ENCODE measurements at places on chromosomes 1 and 21.

GRCh38 chr1:203744075-203744972 is 20.7 kb upstream of the LAX1 start:
- DNase-seq, result no peak

- DNase-seq, result no peak
Measured at GRCh38 chr1:213689260-213689659, 298.5 kb upstream of the PROX1 start.

DNA sequence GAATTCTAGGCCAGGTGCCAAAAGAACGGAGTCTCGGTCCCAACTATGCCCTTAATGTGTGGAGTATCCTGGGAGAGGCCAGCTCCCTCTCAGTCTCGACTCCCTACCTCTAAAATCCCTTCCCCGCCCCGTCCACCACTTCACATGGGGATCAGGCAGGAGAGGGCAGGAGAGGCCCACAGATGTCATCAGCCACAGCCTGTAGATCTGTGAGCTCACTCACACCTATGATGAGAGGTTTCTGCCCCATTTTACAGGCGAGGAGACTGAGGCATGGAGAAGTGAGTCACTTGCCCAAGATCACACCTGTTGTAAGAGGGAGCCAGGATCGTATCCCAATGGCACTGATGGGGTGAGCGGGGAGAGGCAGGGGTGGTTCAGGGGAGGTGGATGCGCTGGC is 20.4 kb upstream of the EPHA8 start:
- DNase-seq, result no peak

DNA sequence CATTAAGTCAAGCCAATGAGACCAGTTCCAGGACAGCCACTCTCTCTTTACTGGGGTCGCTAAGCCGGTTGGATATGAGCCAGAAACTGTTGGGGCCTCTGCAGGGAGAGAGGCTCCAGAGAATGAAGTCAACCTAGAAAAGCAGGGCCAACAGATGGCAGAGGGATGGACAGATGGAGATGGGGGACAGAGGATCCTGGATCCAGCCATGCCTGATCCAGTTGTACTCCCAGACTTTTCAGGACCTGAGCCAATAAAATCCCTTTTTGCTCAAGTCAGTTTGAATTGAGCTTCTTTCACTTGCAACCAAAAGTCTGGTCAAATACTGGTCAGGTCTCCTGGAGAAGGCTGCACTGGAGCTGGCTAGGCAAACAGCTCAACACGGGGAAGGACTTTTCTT is 2.2 kb downstream of the DHCR24 start:
- no peak for DNase-seq

DNA sequence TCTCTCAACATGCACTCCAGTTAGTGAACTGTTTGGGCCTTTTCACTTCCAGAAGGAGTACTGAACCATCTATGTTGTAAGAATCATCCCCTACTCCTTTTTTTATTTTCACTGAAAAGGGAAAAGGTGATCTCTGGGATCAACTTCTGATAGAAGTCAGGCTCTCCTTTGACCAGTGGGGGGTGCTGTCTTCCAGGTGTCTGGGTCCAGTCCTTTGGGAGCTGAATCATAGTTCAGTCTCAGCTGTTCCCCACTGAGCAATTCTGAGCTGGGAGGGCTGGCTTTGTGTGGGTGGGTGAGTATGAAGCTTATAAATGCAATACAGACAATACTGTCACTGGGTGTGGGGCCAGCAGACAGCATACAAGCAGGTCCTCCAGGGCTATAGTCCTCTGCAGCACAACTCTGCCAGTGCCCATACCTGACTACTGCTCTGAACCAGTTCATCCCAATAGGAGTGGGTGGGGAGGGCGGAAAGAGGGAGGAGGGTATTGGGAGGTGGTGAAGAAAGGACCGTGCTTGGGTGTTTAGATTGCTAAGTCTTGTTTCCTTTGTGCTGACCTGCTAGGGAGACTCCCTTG is 12.5 kb upstream of the SARS1 start:
- DNase-seq, result no peak

GRCh38 chr1:23168445-23169194 is at the start of gene LUZP1:
LUZP1 (minus strand) TSS chr1:23168856.
- DNase-seq, result peak; percentile 70

DNA sequence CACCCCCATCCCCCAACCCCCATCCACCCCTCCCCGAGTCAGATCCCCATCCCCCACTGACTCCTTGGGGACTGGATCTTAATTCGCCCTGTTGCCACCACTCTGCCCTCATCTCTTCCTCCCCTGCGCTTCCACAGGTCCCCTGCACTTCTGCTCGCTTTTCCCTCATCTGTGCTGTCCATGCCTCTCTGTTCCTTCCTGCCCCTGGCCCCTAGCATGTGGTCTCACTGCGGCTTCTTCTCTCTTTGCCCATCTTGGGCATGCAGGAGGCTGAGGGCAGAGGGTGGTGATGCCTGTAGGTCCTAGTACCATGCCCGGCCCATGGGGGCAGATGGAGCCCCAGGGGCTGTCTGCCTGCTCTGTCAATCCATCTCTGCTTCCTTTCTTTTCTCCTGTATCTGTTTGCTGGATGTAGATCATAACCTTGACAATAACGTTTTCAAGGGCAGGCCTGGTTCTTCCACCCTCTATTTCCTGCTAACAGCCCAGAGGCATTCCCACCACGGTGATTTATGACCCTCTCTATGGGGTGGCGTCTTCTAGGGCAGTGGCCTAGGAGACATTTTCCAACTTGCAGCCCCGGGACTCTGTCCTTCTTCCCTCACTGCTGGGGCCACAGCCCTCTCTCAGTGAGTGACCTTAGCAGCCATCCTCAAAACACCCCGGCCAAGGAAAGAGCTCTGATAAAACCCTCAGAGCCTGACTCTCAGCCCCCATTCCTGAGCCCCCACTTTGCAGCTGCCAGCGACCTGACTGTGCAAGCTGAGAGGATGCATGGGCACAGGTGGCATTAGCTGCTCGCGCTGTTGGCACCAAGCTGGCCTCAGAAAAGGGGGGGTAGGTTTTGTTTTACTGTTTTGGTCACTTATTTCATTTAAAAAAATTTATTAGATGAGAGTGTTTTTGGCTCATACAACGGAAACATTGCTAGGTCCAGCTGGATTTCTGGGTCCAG is 33.9 kb downstream of the TMEM51 start:
- no peak for DNase-seq

DNA sequence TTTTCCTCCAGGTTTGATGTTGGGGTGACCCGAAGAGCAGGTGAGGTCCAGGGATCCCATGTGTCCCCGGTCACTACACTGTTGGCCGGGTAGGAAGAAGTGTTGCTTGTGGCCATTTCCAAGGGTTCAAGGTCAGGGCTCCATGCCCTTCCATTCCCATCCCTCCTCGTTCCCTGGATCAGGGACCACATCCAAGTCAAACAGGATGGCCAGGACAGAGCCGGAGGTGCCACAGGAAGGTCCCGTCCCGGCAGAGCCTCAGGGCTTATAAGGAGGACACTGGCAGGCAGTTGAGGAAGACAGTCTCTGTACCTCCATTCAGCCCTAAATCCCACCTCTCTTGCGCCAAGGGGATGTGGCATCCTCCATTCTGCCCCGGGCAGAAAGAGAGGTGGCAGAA is 22.0 kb upstream of the FAM131C start:
- DNase-seq, result no peak

DNA sequence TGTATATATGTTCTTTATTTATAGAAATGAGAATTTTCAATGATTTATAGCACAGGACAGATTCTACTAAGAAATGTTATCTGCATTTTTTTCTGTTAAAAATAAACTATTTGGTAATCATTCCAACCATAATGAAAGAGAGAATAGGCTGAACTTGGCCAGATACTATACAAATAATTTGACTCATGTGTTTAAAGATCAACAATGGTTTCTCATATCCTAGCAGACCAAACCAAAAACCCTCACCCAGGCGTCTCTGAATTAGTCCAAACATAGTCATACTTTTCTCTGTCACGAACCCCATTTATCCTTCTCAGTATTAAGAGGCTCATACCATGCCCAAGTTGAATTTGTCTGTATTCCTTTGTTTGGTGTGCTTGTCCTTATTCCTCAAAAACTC is 40.3 kb downstream of the RPE65 start:
- no peak for DNase-seq

- no peak for DNase-seq
Measured at GRCh38 chr1:219160967-219161366, 12.7 kb upstream of the LYPLAL1 start.

- DNase-seq, result no peak
Measured at GRCh38 chr21:43376478-43376882, 50.5 kb downstream of the SIK1 start.

GRCh38 chr1:198024336-198024735 is 107.2 kb downstream of the LHX9 start:
- DNase-seq, result no peak

DNA sequence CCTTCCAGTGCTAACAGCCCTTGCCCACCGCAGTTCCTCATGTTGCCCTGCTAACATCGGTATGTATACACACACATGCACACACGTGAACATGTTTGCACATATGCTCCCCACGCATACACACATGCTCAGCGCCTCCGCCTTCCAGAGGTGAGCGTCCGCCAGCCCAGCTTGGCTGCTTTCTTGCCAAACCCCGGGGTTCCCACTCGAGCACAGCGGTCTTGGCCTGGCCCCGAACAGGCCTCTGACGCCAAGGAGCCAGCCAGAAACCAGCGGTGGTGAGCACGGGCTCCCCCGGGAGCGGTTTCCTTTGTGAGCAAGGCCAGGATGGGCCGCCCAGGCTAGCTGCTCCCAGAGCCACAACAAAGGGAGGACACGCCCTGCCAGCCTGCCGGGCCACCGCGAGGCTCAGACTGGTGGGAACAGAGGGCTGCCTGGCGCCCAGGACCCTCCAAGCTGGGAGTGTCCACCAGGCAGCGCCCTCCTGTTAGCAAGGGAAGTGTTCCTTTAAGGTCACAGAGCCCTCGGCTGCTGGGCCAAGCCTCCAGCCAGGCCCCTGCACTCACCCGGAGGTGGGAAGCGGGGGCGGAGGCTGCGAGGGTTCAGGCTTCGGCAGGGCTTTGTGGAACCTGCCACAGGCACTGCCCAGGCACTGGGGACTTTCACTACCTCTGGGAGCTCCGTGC is 65.4 kb downstream of the ALPL start:
- DNase-seq, result no peak

DNA sequence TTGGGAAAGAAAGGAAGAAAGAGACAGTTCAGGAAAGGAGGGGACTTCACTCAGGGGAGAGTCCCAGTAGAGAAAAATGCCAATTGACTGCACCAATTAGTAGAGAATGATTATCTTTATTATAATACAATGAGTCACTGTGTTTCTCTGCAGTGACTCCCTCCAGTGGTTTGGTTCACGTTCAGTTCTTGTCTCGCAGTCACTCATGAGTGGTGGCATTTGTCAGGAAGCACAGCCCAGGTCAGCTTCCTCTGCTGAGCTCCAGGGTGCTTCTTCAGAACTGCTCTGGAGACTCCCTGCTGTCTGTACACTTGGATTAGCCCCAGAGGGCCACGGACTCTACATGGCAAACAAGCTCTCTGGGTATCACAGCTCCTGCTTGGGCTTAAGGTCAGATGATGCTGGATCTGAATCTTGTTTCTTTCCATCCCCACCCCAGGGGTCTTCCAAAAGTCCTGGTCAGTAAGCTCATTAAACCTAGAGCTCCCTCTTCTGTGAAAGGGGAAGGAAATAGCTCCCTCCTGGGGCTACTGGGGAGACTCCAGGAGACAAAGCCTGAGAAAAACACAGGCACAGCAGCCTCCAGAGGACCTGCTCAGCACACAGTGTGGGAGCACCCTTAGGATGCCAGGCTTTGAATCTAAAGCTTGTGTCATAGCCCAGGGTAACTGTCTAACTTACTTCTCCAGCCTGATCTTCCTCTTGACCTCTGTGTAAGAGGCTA is 619.0 kb downstream of the AJAP1 start:
- no peak for DNase-seq

- no peak for DNase-seq
Measured at GRCh38 chr1:167805041-167805556, 83.3 kb downstream of the MPZL1 start.

DNA sequence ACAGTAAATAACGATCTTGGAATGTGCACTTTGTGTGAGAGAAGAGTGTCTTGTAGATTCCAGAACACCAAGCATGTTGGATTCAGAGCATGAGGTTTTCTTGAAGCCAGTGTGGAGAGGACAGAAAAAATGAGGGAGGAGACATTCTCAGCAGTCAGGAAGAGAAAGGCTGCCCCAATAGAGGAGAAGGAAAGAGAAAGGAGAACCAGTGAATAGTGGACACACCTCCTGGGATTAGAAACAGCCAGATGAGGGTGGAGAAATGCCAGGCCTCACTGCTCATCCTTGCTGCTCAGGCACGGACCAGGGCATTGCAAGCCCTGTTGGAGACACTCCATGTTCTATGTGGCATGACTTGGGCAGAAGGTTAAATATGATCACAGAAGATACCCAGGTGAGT is 69.0 kb upstream of the KAZN start:
- DNase-seq, result no peak

GRCh38 chr1:161932668-161933067 is 91.0 kb downstream of the OLFML2B start:
- no peak for DNase-seq

- DNase-seq, result peak; percentile 3
Measured at GRCh38 chr1:76330991-76331603, 256.6 kb downstream of the ST6GALNAC3 start.

GRCh38 chr1:154179946-154180687 is 11.8 kb downstream of the TPM3 start:
- DNase-seq, result no peak

Data from stimulated activated CD8-positive, alpha-beta memory T cell treated with anti-CD3 and anti-CD28 coated beads, Interleukin-15, amount 100 ng/mL, for 4 hours (primary cell).